ENCODE measurements at places on chromosomes 2 and 18. TPM values are rescaled to one million over a fixed set of nuclear protein-coding genes. Genes with fewer than 3 reads are reported as not detected.

Gene RBFA
- total RNA-seq = 19.3 TPM

Gene MAP4K4
- 106 TPM for total RNA-seq

GRCh38 chr18:57219964-57220363, 73.1 kb downstream of the BOD1L2 start:
- no peak for DNase-seq

Gene HK2
- total RNA-seq = 19.3 TPM

DNA sequence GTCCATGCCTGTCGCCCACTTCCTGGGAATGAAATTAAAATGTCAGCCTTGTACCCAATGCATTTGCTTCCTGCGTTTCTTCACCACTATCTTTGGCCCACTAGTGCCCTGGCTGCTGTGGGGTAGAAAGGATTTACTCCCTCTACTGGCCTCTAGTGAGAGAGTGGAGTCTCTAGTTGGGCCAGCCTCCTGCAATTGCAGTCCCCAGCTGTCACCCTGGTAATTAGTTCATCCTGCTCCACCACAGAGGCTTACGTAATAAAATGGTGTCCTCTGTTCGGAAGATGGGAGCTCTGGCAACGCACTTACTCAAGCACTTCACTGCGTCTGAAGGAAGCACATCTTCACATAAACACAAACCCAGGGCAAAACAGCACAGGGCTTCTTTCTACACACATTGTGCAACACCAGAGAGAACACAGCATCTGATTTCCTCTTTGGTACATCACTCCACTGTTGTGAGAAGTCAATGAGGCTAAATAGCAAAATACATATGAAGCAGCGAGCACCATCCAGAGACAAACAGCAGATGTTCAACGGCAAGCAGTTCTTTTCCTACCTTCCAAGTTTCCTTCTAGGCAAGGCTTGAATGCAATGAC, 274.6 kb downstream of the LRATD1 start:
- no peak for DNase-seq

DNA sequence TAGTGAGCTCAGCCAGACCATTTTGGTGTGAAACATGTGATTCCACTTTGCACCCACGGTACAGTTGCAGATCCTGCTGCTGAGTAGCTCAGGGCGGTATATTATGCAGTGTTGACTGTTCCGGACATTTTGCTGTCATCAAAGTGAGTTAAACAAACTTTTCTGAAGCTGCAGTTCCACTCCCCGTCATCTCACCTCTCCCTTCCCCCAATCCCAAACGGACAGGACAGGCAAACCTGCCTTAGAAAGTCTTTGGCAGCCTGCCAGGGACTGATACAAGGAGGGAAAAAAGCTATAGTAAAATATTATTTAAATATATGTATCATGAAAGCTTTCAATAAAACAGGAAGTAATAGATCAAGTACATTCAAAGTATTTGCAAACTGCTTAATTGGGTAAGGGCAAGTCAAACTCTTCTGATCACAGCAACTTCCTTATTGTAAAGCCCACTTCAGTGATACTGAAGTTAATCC, 35.5 kb upstream of the SP5 start:
- DNase-seq = no peak

Gene CDK15
- 0.32 TPM for total RNA-seq

- no peak for DNase-seq
These were observed 87.5 kb downstream of the TCF4 start for GRCh38 chr18:55500316-55501086.

GRCh38 chr2:236165842-236166795, 2.1 kb downstream of the GBX2 start:
- DNase-seq = no peak

GRCh38 chr2:223513771-223514455, 88.2 kb downstream of the SCG2 start:
- DNase-seq = no peak

Gene METTL5
- total RNA-seq = 85.5 TPM

Gene SFTPB
- total RNA-seq = not detected

Measured in heart right ventricle (tissue), 16 donors.